HT-29 (cell line): ENCODE measurements at places on chromosomes 4 and X. TPM values are rescaled to one million over a fixed set of nuclear protein-coding genes. Genes with fewer than 3 reads are reported as not detected.

DOK7 gene
- 16.1 and 17.6 TPM in 2 replicates for total RNA-seq

HSFX2 gene
- total RNA-seq: 0.70 TPM in 1 of 2 replicates, not detected in the other

HSD17B13 gene
- total RNA-seq: not detected in 2 replicates

TAF7L gene
- total RNA-seq: not detected in 2 replicates

TCEAL5 gene
- total RNA-seq: not detected in 2 replicates

LDB2 gene
- not detected in 2 replicates for total RNA-seq

FBXW7 gene
- total RNA-seq: 20.4 and 26.4 TPM in 2 replicates

ANOS1 gene
- not detected in 2 replicates for total RNA-seq

AWAT2 gene
- total RNA-seq: not detected in 2 replicates

GPR34 gene
- not detected in 2 replicates for total RNA-seq

DNA sequence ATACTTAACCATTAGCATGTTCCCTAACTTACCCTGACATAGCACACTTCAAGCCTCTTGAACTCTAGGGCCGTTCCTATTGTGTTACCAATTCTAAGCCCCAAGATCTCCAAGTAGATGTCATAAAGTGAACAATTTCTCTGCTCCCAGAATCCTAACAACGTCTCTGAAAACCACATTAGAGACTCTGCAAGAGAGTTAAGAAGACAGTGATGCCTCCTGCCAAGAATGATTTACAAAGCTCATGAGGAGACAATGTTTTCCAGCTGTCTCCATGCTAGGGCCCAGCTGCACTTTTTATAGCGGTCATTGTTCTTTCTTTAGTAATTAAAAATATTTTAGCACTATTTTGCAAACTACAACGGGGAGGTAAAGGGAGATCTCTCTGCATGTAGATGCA is 358.4 kb downstream of the PPP3CA start:
- no peak for DNase-seq

DNA sequence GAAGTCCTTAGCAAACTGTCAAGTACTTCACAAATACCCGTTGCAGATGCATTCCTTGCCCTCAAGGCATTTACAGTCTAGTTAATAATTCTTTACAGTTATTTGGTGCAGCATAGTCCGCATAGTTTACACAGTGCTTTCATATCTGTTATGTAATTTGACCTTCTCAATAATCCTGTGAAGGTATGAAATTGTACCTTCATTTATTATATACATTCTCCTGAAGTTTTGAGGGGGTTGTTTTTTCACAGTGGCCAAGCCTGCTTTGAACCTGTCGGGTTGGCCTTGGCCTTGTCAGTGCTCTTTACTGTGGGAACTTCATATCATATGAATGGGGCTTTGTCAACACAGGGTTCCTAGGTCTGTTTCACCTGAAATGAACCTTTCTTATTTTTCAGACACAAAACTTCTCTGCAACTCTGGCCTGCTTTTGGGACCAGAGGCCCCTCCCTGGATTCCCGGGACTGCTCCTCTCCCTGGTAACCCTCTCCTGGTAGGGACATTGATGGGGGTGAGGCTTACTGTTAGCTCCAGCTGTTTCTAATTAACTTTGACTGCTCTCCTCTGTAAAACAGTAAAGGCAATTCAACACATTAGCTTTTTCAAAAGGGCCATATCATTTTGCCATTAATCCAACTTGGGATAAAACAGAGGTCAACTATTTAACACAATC is 9.1 kb downstream of the IGFBP7 start:
- DNase-seq: no peak

DNA sequence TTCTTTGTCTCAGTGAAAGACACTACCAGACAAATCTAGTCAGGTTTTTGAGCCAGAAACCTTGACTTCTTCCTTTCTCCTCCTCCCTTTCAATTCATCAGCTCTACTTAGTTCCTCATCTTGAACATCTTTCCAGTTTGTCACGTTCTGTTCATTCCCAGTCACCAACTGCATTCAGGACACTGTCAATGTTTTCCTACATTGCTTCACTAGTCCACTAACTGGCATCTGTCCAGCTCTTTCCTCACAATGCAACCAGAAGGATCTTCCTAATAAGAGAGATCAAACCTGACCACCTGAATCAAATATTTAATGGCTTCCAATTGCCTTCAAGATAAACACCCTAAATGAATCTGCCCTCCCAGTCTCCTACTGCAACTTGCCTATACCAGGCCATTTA is 52.5 kb downstream of the SYNPO2 start:
- no peak for DNase-seq

GRCh38 chr4:154314248-154314647 is 177.4 kb downstream of the DCHS2 start:
- peak; percentile 16 for DNase-seq

GRCh38 chrX:46648660-46649059 is 75.1 kb downstream of the CHST7 start:
- DNase-seq: no peak

DNA sequence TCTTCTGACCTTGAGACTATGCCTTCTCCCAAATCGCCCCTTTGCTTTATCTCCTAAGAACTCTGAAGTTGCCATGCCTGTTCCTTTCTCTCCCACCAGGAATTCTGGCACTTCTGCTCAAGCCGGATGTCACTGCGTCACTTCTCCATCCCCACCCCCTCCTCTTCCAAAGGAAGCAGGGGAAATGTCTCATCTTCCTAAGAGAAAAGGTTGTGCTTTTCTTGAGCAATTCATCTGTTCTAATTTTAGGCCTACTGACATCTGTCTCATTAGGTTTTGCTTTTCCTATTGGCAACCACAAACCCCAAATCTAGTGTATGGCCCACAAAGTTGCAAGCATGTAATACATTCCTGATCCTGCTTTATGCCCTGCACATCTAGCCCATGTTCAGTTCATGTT is 163.1 kb upstream of the PLAC1 start:
- DNase-seq: no peak

DNA sequence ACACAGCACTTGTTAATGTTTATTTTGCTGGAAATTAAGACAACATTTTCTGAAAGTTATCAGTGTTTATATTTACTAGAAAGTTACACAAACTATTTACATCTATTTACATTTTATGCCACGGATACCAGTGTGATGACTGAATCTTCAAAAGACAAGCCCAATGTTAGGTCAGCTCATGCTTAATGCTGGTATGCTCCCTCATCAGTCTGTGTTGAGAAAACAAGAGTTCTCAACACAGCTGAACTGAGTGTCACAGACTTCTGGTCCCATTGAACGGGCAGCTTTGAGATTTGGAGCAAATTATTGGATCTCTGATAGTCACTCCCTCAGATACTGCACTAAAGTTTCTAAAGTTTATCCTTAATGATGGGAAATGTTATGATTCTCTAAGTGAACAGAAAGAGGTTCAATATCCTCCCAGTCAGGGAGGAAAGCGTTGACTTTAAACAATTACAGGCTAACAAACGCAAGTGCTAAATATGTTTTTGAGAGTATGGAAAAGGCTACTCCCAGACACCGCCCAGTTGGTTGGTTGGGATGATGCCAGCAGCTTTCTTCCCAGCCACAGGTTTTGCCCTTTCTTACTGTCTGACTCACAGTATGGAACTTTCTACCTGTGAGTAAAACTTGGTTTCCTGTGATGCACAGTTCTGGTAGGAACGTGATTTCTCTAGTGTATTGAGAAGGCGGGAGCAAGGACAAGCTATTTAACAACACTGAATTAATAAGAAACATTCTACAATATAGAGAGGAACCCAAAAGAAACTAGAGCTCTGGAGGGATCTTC is 1293.6 kb upstream of the TENM3 start:
- DNase-seq: no peak

- DNase-seq: peak; percentile 65
These were observed 9.9 kb upstream of the ANAPC4 start for GRCh38 chr4:25367004-25367621.

DNA sequence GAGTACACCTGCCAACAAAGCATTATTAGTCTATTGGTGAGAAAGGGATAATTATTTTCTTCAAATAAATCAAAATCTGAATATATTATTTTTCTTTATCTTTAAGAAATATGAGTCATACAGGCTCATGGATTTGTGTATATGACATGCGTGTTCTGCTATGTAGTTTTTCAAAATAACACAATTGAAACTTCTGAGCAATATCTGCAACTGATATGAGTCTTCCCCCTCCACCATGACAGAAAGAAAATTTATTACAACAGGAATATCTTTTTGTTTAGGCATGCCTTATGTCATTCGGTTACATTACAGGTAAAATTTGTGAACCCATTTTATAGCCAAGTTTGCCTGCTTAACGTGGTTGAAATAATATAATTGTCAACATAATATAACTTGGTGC is 32.0 kb downstream of the TMPRSS11A start:
- DNase-seq: no peak

DNA sequence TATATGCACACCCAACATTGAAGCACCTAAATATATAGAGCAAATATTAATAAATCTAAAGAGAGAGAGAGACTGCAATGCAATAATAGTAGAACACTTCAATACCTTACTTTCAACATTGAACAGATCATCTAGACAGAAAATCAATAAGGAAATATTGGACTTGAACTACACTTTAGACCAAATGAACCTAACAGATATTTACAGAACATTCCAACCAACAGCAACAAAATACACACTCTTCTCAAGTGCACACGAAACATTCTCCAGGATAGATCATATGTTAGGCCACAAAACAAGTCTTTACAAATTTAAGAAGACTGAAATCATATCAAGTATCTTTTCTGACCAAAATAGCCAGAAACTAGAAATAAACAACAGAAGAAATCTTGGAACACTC is 66.6 kb downstream of the CD99L2 start:
- no peak for DNase-seq

DNA sequence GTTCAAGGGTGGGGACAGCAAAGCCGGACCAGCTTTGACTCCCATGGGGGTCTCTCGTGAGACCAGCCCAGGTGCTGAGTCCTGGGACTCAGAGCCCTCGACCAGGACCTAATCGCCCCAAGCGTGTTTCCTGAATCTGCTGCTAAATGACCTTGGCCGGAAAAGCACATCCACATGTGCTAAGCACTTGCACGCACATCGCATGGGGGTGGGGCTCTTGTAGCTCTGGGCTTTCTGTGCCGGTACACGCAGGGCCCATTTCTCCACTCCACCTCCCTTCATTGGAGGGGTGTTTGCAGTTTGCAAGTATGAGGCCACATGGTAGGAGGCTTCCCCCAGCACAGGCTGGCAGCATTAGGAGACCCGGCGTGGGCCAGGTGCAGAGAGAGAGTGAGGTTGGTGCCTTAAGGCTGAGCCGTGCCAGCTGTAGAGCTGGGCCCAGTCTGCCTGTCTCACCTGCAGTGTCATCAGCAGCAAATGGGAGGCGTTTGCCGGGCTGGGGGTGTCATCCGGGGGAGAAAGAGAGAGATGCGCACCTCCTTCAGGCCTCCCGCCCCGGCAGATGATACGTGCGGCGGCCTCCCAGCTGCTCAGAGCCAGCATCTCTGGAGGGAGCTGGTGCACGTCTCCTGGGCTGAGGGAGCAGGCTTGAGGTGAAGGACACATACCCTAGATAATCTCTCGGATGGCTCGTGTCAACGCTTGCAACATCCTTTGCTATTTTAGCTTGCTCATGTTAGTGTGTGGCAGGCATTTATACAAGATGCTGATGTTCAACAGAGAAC is 45.2 kb upstream of the CLCN4 start:
- DNase-seq: no peak

GRCh38 chrX:6980981-6981380 is 166.5 kb upstream of the STS start:
- DNase-seq: no peak
